Stimulated activated CD8-positive, alpha-beta memory T cell treated with anti-CD3 and anti-CD28 coated beads, Interleukin-7, amount 100 ng/mL, for 1 hour (primary cell): ENCODE measurements at places on chromosomes 1 and 21.

GRCh38 chr1:21005466-21006239 is 171.0 kb downstream of the EIF4G3 start:
- DNase-seq = no peak

- no peak for DNase-seq
Measured at GRCh38 chr1:219124163-219124562, 49.5 kb upstream of the LYPLAL1 start.

GRCh38 chr21:42221581-42222345 is 2.8 kb downstream of the ABCG1 start:
- DNase-seq = no peak

DNA sequence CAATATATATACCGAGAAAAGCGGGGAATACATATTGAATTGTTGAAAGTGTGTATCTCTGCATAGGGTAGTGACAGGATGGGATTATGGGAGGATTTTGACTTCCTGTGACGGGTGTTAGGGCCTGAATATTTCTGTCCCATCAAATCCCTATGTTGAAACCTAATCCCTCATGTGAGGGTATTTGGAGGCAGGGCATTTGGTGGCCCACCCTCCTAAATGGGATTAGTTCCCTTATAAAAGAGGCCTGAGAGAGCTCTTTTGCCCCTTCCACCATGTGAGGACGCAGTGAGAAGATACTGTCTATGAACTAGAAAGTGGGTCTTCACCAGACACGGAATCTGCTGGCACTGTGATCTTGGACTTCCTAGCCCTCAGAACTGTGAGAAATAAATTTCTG is 137.3 kb downstream of the ZSCAN20 start:
- no peak for DNase-seq

- DNase-seq = no peak
Measured at GRCh38 chr1:220884109-220884980, 5.1 kb downstream of the HLX start.

GRCh38 chr1:187157552-187157951 is 328.8 kb downstream of the PLA2G4A start:
- DNase-seq = no peak

- no peak for DNase-seq
Measured at GRCh38 chr1:9374748-9375341, 82.2 kb downstream of the SPSB1 start.

DNA sequence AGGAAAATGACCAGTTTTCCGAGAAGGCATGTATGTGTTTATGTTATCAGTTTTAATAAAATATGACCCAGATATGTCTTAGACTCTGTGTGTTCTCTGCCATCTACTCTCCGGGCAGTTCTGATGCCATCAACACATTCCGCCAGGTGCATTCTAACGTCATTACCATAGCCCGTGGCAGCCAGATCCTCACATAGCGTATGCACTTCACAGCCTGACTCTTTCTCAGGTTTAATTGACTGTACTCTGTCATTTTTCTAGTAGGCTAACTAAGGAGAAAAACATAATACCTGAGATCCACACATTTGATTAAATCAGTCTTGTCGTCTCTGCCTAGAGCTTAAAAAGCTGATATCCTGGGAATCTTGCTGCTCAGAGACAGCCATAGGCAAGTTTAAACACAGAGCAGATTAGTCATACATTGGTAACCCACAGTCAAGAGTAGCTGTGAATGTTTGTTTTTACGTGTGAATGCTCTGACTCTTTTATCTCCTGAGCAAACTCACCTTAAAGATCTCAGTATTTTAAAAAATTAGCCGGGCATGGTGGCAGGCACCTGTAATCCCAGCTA is 175.9 kb downstream of the GREM2 start:
- no peak for DNase-seq

- no peak for DNase-seq
Measured at GRCh38 chr1:96370757-96371156, 350.8 kb upstream of the PTBP2 start.

- no peak for DNase-seq
Measured at GRCh38 chr21:18265944-18266343, 21.3 kb downstream of the CHODL start.

GRCh38 chr21:45104560-45104959 is 30.2 kb downstream of the ADARB1 start:
- DNase-seq = no peak

DNA sequence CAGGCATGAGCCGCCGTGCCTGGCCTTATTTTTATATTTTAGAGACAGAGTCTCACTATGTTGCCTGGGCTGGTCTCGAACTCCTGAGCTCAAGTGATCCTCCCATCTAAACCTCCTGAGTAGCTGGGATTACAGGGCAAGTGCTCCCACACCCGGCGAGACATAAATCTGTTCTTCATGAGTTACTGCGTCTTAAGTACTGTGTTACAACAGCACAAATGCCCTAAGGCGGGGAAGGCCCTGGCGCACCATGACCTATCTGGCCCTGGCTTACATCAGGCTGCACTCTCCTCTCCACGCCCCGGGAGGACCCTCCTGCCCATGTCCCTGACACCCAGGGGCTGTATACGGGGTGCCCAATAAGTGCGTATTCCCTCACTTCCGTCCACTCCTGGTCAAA is 4.3 kb downstream of the GPR153 start:
- no peak for DNase-seq

DNA sequence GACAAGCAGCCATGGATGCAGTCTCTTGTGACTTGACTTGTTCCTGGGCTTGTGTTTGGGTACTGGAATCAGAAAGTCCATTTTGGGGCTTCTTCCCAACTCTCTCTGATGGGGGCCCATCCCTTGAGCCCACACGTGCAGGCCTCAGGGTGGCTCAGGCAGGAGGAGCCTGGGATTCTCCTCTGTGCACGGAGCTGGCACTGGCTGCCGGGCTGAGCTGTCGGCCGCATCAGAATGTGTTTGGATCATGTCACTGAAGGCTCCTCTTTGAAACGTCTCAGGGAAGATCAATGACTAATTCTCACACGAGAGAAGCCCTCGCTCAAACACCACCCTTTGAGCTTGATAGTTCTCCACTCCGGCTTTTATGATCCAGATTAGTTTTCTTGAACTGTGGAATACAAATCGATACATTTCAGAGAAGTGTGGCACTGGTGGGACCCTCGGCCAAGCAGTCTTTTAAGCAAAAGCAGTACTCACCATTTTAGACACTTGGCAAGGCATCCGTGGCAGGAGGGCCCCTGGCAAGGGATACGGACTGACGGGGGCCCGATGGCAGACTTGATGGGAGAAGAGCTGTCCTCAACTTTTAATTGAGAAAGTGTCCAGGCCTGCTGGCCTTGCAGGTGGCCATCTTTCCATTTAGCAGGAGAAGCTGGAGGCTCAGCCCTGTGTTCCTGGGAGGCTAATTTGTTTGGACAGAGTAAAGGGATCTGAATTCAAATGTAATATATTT is 220.7 kb upstream of the C1orf174 start:
- DNase-seq = no peak

GRCh38 chr1:156852418-156852874 is 6.5 kb downstream of the INSRR start:
- DNase-seq = no peak

GRCh38 chr21:37861561-37861960 is 54.7 kb downstream of the KCNJ6 start:
- no peak for DNase-seq

DNA sequence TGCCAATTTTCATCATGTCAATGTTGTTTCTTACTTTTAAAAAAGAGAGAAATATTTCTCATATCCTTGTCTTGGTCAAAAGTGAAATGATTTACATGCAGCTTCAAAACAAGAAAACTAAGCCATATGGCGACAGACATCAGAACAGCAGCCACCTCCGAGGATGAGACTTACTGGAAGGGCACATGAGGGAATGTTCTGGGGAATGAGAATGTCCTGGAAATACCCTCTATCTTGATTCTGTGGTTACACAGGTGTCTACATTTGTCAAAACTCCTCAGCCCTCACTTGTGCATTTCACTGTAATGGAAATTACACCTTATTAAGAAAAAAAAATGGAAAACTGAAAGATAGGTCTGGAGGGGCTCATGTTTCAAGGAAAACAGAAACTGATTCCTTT is 14.2 kb upstream of the ECE1 start:
- no peak for DNase-seq

DNA sequence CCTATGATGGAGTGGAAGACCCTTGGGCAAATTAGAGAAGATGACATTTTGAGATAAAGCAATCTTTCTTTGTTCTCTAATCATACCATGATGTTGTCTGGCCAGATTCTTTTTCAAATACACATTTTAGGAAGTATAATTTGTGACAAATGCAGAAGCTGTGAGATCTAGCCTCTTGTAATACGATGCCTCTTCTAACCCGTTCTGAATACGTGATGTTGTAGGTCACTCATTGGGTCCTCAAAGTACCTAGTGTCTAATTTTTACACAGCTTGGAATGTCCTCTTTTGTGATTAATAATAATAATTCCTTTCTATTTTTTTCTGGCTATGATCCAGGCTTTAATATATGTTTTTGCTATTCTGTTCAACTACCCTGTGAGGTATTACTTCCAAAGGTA is 502.7 kb downstream of the NUF2 start:
- DNase-seq = no peak

- DNase-seq = no peak
Measured at GRCh38 chr21:45320261-45321025, 32.7 kb upstream of the POFUT2 start.

GRCh38 chr1:180530501-180530900 is 28.1 kb upstream of the ACBD6 start:
- DNase-seq = no peak

DNA sequence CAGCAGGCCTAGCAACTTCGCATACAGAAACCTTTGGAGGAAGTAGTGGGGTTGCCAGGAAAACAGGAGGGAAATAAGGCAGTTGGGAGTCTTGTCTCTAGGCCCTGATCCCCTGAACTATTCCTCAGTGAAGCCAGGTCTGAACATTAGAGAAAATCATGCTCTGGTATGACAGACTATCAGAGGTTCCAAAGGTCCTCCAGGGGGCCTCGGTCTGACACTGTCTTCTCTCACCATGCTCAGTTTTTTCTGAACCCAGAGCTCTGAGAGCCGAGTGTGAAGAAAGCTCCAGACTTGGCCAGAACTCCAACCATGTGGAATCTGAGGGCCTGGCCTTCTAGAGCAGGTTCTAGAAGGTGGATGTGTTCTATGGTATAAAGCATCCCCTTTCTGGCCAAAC is 4.0 kb downstream of the TOMM40L start:
- DNase-seq = no peak

- DNase-seq = no peak
Measured at GRCh38 chr21:42102076-42102475, 31.0 kb downstream of the UMODL1 start.

GRCh38 chr1:244212797-244213475 is 161.9 kb downstream of the ZBTB18 start:
- DNase-seq = no peak

GRCh38 chr1:13624526-13624925 is 40.9 kb downstream of the PDPN start:
- no peak for DNase-seq

DNA sequence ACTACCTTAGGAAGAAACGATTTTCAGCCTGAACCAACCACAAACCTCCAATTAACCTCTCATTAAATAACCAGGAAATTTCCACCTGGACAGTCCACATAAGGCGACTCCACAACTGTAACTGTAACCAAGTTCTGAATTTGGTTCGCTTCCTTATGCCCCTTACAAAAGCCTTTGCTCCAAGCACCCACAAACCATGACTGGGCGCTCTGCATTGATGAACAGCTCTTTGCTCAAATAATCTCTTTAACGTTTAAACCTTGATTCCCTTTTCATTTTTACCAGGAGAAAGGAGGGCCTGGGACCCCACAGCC is 38.2 kb upstream of the ZNF124 start:
- DNase-seq = no peak

DNA sequence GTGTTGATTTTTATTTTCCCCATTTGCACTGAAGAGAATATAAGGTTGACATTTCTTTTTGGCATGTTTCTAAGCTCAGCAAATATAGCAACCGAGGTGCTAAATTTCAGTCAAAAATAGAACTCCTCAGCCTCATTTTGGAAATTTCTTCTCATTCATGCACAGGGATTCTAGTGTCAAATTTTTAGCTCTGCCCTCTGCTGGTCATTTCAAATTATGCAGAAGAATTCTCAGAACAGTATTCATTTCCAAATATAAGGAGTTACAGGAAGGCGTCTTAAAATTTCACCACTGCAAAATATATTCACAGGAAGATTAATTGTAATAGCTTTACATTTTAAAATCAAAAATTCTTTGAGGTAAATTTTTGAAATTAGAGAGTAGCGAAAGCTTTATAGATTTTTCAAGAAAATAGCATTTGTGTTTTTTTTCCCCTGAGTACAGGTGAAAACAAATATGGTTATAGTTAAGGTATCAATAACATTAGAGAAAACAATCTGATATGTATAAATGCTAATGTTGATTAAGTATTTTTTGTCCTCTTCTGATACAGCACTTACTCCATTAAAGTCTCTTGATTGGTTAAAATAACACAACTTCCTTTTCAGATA is 57.9 kb downstream of the FMN2 start:
- no peak for DNase-seq

- DNase-seq = no peak
Measured at GRCh38 chr1:162857850-162858249, 3.1 kb downstream of the CCDC190 start.

GRCh38 chr1:6753320-6754140 is 31.7 kb upstream of the CAMTA1 start:
- no peak for DNase-seq

DNA sequence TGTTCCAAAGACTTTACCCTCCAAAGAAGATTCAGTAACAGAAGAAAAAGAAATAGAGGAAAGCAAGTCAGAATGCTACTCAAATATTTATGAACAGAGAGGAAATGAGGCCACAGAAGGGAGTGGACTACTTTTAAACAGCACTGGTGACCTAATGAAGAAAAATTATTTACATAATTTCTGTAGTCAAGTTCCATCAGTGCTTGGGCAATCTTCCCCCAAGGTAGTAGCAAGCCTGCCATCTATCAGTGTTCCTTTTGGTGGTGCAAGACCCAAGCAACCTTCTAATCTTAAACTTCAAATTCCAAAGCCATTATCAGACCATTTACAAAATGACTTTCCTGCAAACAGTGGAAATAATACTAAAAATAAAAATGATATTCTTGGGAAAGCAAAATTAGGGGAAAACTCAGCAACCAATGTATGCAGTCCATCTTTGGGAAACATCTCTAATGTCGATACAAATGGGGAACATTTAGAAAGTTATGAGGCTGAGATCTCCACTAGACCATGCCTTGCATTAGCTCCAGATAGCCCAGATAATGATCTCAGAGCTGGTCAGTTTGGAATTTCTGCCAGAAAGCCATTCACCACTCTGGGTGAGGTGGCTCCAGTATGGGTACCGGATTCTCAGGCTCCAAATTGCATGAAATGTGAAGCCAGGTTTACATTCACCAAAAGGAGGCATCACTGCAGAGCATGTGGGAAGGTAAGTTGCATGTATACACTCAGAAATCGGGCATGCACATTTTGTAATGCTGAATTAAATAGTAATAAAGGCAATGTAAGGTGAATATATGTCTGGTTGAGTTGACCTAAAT is 97.2 kb downstream of the ZFYVE9 start:
- DNase-seq = no peak
